Metanephros (tissue), 2 donors: ENCODE measurements at places on chromosomes 1 and 21. TPM values are rescaled to one million over a fixed set of nuclear protein-coding genes. Genes with fewer than 3 reads are reported as not detected.

PYHIN1 gene
- total RNA-seq, result 0.18 TPM

GCSAML gene
- total RNA-seq, result 0.41 TPM

KIAA1614 gene
- 9.5 TPM for total RNA-seq

ARF1 gene
- total RNA-seq, result 242 TPM

AKR7A3 gene
- 1.4 TPM for total RNA-seq

BRDT gene
- not detected for total RNA-seq

PRRX1 gene
- 33.0 TPM for total RNA-seq

PRMT6 gene
- 26.2 TPM for total RNA-seq
